Activated CD8-positive, alpha-beta memory T cell treated with anti-CD3 and anti-CD28 coated beads, Interleukin-2, amount 50 U/mL, for 4 hours (primary cell): ENCODE measurements at places on chromosomes 11 and 22.

GRCh38 chr22:50058906-50059880, 1.1 kb upstream of the TTLL8 start:
- DNase-seq: no peak

- no peak for DNase-seq
Measured at GRCh38 chr22:46513908-46514550, 23.4 kb downstream of the CELSR1 start.

GRCh38 chr11:84532364-84532763, 1094.8 kb downstream of the DLG2 start:
- DNase-seq: no peak

GRCh38 chr11:1776331-1776851, 12.7 kb upstream of the CTSD start:
- DNase-seq: no peak

DNA sequence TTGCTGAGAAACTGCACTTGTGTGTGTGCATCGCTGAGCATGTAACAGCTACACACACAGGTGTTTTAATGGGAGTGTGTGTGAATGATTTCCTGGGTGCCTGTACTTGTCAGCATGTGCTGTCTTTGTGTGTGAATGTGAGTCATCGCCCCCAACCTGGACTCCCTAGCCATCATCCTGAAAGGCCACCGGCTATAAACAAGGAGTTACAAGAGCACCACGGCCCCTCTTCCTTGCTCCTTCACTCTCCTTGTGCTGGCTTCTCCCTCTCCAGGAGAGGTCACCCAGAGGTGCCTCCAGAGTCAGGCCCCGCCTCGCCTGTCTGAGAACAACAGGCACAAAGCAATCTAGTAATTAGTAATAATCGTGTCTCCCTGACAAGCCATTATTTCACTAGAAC, 419.2 kb downstream of the BUD13 start:
- no peak for DNase-seq

DNA sequence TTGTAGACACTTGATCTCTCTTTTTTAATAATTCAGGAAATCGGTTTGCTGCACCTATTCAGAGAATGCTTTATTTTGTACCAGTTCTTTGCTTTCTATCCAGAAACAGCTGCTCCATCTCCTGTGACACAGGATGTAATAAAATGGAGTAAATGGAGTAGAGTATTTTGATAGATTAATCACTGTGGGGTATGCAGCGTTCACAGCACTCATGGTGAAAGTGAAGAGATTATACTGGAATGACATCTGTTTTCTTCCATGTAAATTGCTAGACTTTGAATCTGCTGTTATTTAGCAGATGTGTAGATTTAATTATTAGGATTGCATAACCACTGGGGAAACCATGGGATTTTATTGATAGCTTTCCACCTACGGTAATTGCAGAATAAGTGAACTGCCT, 227.3 kb upstream of the ARHGAP42 start:
- DNase-seq: no peak

DNA sequence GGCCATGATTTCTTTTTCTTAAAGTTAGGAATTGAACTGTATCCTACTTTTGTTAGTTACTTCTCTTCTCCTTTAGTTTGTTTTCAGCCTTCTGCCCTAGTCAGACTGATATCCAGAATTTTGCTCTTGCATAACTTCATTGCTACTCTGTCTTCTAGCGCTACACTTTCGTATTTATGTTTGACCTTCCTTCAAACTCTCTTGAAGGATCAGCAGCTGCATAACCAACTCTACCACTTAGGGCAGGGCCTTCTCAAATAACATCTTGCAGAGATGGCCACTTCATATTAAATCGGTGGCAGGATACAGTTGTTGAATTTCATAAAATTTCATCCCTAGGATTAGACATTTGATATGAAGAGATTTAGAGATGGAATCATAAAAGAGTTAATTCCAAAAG, 43.9 kb downstream of the KDM2A start:
- DNase-seq: no peak

- DNase-seq: no peak
Measured at GRCh38 chr22:47064016-47064415, 301.6 kb downstream of the TBC1D22A start.

DNA sequence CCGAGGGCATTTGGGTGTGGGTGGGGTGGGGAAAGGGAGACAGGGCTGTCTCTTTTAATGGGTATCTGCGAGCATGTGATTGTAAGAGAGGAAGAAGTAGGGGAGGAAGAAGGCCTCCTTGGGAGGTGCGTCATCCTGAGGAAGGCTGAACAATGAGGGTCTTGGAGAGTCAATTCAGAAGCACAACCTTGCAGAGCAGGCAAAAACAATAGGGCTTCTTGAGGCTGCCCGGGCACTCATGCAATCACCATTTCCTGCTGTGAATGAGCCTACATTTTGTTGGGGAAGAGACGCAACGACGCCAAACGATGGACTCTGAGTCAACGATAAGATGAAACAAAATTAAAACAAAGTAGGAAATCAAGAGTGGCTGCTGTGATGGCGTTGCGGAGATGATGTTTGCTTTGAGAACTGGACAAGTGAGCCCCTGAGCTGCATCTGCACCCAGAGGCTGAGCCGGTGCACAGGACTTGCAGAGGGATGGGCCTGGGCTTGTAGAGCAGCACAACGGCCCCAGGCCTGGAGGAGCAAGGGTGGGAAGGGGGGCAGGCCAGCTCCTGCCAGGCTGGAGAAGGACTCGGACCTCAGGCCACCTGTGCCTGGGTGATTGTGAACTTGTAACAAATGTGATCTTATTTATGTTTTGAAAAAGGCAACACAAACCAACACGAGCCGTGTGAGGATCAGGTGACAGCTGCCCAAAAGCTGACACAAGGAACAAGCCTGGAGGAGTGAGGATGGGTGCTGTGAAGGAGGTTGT, 92.3 kb upstream of the B3GAT1 start:
- no peak for DNase-seq

DNA sequence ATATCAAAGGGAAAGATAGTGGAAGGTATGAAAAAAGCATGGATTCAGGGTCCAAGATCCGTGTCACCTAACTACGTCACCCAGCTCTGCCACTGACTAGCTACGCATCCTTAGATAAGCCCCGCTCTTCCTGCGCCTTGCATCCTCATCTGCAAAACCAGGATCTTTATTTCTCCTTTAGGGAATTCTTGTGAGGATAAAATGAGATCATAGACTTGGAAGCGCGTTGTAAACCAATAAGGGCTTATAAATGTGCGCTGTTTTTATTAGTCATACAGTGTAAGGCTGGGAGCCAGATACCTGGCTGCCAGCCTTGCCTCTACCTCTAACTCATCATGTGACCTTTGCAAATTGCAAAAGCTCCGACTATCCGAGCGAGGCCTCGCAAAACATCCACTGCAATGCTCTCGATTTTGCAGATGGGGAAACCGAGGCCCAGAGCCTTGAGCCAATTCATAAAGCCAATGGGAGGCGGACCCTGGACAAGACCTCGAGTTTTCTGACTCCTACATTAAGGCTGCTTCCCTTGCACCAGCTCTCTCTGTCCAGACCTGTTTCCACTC, 753 bp downstream of the PRPF19 start:
- no peak for DNase-seq

- no peak for DNase-seq
Measured at GRCh38 chr22:22218302-22218701, 26.3 kb upstream of the VPREB1 start.

DNA sequence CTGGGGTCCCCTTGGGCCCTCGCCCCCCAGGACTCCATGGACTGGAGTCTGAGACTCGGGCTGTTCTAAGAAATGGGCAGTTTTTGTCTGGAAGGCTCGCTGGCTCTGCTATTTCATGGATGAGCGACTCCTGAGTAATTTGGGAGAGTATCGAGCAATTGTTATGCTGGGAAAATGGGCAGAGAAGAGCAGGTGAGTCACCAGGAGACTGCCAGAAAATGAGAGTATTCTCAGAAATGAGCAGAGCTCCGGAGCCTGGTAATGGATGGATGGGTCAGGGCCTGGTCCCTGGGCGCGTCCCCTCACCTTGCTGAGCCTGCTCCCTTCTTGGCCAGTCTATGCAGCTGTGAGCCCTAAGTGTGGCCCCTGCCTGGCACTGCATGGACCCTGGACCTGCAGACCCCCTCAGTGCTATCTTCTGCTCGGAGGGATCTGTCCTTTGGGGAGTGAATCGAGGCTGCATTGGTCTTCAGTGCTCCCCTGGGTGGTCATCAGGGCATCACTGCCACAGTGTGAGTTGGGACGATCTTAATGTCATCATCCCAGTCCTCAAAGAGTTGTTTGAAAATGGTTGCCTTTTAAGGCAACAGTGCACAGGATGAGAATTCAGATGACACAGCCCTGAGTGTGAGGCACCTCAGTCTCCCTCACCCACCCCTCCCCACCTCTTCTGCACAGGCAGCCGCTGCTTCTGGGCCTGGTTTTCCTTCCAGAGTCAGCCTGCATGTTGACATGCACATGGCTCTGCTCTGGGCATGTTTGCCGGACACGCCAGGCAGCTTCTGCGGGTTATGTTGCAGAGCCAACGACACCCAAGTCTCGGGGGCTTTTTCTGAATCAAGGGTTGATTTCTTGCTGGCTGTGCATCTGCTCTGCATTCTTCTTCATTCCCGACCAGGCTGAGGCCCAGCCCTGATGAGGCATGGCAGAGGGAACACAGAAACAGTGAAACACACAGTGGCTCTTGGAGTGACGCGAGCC, 519.0 kb downstream of the TBC1D22A start:
- DNase-seq: no peak

DNA sequence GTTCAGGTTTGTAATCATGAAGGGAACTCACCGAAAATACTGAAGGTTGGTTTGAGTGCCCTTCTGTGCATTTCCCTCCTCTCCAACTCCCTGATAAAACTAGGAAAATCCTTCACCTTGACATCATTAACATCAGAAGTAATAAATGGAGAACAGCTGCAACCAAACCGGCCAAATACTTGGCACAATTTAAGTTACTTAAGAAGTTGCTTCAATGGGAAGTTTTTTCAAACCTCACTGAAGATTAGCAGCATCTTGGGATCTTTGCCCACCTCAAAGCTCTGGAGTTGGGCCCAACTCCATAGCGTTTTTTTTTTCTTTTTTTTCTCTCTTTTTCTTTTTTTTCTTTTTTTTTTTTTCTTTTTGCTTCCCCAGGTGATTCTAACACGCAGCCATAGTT, 784.8 kb downstream of the KCNA4 start:
- DNase-seq: no peak

- no peak for DNase-seq
Measured at GRCh38 chr11:120532832-120533196, 21.3 kb downstream of the GRIK4 start.

GRCh38 chr11:98107736-98108135, 913.0 kb upstream of the CNTN5 start:
- no peak for DNase-seq

GRCh38 chr22:44261164-44261860, 51.4 kb downstream of the SHISAL1 start:
- DNase-seq: no peak

- DNase-seq: no peak
Measured at GRCh38 chr11:11081288-11081687, 223.4 kb upstream of the ZBED5 start.

DNA sequence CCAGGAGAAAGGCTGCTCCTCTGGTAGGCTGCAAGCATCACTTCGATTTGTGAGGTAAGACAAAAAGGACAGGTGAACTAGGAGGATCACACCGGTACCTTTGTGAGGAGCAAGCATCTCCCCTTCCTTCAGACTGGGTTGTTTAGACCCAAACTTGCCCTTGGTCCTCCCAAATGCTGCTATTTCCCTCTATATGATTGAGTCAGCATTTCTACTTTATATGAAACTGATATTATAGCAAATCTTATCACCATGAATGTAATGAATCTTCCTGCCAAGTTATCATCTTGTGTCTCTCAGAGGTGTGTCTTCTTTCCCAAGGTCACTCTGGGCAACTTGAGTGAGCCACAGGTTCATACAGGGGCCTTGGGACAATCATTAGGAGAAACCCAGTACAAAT, 61.0 kb downstream of the KIRREL3 start:
- DNase-seq: no peak

DNA sequence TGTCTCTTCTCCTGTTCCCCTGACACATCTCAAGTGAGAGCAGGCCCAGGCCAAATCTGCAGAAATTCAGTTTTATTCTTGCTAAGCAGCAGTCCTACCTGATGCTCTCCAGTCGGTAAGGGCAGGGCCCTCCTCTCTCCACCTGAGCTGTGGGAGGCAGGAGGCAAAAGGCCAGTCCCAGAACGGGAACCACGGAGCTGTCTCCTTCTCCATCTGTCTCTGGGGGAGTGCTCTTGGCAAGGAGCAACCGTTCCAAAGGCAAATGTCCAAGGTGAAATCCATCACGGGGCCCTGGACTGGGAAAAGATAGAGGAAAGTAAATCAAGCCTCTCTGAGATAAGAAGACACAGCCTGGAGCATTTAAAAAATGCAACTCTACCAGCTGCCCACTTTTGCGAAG, 65.2 kb upstream of the CDON start:
- no peak for DNase-seq
